CD4-positive, alpha-beta memory T cell (primary cell): ENCODE measurements at places on chromosomes 5 and 9.

DNA sequence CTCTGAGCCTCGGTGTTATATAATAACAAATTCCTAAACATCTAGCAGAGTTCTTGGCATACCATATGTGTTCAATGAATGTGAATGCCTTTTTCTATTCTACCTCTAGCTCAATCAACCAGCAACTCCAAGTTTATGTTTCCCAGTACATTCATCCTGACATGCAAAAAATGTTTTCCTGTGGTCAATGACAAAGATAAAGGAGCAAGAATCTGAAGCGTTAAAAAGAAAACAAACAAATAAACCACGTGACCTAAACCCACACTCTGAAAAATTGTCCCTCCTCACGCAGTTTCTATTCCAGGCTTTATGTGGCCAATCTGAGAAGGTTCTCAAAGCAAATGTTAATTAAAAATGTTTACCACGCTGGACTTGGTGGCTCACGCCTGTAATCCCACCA lies 18.0 kb downstream of the KLF4 start:
- no peak for DNase-seq

DNA sequence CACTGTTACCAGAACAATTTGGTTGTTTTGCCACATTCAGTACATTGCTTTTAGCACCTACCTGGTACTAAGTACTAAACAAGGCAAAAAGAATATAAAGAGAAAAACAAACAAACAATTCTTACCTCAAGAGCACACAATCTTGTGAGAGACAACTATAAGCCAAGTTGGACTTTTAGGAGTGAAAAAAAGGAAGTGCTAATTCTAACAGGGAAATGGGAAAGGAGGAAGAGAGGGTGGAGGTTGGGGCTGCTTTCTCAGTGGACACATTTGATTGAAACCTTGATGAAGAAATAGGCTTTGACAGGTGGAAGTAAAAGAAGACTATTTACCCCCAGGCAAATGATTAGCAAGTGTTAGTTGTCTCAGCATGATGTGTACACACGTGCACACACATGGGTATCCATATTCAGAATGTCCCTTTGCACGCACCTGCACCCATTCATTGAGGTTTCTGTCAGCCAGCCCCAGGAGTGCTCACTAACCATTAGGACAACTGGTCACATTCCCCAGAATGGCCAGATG lies 302.6 kb downstream of the ACTL7B start:
- no peak for DNase-seq

DNA sequence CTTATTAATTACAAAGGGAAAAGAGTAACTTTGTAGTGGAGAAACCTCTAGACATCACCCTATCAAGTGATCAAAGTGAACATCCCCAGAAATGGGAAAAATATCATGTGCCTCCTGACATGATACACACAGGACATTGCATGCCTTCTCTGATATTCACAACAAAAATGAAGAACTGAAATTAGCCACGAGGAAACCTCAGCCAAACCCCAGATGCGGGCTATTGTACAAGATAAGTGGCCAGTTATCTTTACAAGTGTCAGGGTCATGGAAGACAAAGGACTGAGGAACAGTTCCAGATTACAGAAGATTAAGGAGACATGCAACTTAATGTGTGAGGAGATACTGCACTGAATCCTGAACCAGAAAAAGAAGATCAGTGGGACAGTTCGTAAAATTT lies 23.8 kb upstream of the NPM1 start:
- no peak for DNase-seq

DNA sequence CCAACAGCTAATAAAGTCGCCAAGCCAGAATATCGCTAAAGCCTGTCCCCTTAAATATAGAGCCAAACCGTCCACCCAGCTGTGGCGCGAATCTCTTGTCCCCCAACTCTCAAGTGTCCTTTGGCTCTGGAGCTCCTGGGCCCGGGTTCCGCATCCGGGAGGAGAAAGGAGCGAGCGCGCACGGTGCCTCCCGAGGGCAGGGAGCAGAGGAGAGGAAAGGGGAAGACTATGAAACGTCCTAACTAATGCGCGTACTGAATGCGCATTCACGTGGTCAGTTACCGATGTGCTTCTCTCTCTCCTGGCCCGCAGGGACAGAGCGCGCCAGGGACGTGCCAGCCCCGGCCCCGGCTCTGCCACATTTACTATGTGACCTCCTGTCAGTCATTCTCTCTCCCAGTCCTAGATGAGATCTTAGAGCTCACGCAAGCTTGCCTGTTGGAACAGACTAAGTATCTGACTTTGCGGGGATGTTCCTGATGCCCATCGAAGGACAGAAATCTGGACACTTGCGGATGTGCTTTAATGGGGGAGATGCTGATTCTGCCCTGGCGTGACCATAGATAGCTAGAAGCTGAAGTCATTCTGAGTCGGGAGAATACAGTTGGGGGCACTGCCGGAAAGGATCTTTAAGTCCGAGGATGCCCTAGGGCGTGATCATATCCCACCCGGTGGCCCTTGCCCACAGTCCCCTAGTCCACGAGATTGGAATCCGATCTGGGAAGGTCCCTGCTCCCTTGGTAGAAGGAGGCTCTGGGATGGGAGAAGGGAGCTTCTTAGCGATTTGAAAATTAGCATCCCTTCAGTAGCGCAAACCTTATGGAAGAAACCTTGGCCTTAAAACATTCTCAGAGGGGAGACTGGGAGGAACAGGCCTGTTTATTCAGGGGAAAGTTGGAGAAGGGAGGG lies 5.7 kb upstream of the EBF1 start:
- no peak for DNase-seq

GRCh38 chr9:15873573-15874177 lies 320.8 kb downstream of the CCDC171 start:
- DNase-seq: no peak

DNA sequence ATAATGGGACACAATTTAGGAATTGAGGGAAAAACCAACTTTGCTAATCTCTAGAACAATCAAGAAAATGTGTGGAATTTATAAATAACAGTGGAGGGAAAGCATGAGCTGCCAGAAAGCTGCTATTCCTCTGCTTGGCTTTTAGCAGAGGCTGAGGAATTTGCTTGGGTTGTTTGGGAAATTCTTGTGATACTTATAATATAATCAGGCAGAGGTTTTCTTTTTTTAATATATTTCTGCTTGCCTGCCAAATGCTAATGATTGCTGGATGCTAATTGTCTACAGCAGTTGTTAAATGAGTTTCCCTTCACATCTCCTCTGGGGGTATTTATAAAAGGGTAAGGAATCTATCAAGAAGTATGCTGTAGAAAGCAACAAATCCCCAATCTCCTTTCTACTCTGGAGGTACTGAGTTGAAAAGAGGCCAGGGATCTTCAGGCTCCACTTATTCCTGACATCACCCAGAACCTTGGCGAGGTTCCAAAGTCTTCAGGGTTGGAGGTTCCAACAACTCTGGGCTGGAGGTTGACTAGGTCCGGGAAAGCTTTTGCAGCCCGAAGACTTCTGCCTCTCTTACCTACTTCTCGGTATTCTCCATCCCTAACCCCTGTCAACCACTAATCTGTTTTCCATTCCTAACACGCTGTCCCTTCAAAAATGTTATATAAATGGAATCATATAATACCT lies 60.4 kb upstream of the TMED7 start:
- no peak for DNase-seq

DNA sequence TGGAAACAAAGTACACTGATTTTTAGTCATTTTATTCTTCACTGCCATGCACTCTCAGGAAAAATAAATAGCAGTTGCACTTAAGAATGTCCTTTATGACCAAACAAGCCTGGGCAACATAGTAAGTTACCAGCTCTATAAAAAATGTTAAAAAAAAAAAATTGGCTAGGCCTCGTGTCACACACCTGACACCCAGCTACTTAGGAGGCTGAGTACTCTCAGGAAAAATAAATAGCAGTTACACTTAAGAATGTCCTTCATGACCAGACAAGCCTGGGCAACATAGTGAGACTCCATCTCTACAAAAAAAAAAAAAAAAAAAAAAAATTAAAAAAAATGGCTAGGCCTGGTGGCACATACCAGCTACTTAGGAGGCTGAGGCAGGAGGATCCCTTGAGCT lies 304.6 kb downstream of the SLCO4C1 start:
- DNase-seq: no peak

DNA sequence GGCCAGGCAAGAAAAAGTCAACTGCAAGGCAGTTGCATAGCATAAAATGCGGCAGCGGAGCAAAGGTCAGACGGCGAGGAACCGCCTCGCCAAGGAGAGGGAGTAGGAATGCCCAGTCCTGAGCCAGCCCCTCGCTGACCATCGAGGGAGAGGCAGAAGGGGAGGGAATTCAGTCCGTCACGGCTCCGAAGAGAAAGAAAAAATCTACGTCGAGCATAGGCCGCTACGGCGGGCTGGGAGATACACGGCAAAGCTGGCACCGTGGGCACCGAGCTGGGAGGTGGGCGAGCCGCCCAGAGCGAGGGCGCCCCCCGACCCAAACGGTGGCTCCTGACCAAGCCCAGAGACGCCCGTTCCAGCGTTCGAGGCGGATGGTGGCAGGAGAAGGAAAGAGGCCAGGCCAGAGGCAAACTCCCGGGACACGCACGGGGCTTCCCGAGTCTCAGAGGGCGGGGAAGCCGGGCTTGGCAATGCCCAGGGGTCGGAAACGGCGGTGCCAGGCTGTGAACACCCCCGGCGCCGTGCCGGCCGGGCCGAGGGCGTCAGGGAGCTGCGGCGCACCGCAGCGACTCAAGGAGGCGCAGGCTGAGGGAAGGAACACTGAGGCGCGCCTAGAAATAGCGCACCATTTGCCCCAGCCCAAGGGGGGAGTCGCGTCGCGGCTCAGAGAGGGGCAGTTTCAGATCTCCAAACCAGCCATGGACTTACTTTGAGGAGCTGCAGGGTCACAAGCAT lies 518 bp downstream of the SPRY4 start:
- DNase-seq: no peak
